ENCODE measurements at places on chromosomes 16 and 17. TPM values are rescaled to one million over a fixed set of nuclear protein-coding genes. Genes with fewer than 3 reads are reported as not detected.

RNF157 gene
- total RNA-seq: 11.2 TPM

KCNH4 gene
- 0.36 TPM for total RNA-seq

FBXO39 gene
- not detected for total RNA-seq

DNASE1L2 gene
- 1.1 TPM for total RNA-seq

AIPL1 gene
- total RNA-seq: not detected

TERB1 gene
- total RNA-seq: not detected

CA5A gene
- total RNA-seq: not detected

FOXF1 gene
- not detected for total RNA-seq

SLC26A11 gene
- total RNA-seq: 13.4 TPM

CD300LB gene
- total RNA-seq: 0.03 TPM

ETV4 gene
- total RNA-seq: 62.4 TPM

ARL5C gene
- not detected for total RNA-seq

C16orf87 gene
- total RNA-seq: 6.0 TPM

KRTAP16-1 gene
- not detected for total RNA-seq

CLDN9 gene
- total RNA-seq: 0.33 TPM

TMEM235 gene
- total RNA-seq: not detected

MT4 gene
- total RNA-seq: not detected

TEKT3 gene
- total RNA-seq: not detected

SKAP1 gene
- not detected for total RNA-seq

OR3A2 gene
- not detected for total RNA-seq

NCOR1 gene
- total RNA-seq: 62.3 TPM

GCSH gene
- 55.2 TPM for total RNA-seq

MT1F gene
- total RNA-seq: 21.4 TPM

SLC13A2 gene
- total RNA-seq: 0.12 TPM

CDK12 gene
- 35.1 TPM for total RNA-seq

RTN4RL1 gene
- 12.8 TPM for total RNA-seq

CYB5B gene
- 186 TPM for total RNA-seq

Data from A549 treated with Hydrocortisone at 1 μM for 4 hours (cell line).